ENCODE measurements at places on chromosomes 3 and 15. TPM values are rescaled to one million over a fixed set of nuclear protein-coding genes. Genes with fewer than 3 reads are reported as not detected.
A peak's percentile ranks its signal among the peaks of the same experiment; 100 is the strongest.

GPR15 gene
- total RNA-seq, result not detected

IL17RD gene
- 2.8 TPM for total RNA-seq

GHSR gene
- total RNA-seq, result not detected

CCR1 gene
- 1.2 TPM for total RNA-seq

- DNase-seq, result no peak
Measured at GRCh38 chr3:64501298-64501906, 186.4 kb downstream of the ADAMTS9 start.

DNA sequence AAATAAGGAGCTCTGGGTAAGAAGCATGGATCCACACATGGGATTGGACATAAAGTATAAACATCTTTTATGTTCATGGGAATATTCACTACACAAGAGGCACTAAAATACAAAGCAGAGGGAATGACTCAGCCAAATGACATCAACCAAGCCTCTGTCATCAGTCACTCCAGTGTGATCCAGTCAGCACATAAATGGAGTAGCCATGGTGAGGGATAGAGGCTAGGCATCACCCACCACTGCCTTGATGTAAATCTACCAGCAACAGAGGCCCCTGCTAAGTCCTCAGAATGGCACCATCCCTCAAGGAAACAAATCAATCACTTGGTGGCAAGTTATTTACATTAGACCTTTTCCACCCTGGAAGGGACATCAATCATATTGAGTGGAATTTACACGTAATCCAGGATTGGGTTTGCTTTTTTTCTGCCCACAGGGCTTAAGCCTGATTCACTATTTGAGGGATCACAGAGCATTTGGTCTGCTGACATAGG is 27.2 kb downstream of the VEPH1 start:
- DNase-seq, result no peak

GRCh38 chr3:53170325-53171063 is 9.5 kb downstream of the PRKCD start:
- DNase-seq, result no peak

DNA sequence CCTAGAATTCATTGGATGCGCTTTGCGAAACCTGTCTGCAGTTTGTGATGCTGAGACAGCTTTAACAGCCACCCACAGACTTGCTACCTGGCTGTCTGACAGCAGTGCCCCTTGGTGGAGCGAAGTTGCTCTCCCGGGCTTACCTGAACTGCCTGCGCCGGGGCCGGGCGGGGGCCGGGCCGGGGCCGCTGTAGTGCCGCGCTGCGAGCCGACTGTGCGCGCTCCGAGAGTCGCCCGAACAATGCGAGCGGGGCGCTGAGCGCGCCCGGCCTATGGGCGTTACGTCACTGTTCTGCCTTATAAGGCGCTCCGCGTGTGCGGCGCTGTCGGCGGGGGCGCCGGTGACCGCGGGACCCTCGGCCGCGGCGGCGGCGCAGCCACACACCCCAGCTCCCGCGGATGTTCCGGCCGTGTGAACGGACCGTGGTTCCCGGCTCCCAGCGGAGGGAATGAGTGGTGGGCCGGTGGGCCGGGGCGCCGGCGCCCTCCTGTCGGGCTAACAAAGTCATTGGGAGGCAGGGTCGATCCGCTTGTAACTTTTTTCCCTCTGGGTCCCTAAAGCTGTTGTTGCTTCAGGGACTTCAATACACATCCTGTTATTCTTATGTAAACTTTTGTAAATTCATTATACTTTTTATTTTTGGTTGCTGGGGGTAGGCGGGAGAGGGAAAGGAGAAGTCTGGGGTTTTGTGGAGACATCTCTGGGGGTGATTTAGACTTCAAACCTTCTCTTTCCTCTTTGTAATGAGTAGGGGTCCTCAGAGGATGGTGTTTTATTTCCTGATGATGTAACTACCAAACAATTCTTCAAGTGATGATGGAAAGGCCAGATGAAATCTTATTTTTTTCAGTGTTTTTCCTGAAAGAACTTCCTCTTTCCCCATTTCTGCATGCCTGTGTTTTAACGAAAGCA is 58.5 kb downstream of the CMSS1 start:
- peak; percentile 85 for DNase-seq

GRCh38 chr15:26102365-26102764 is 239.2 kb upstream of the ATP10A start:
- DNase-seq, result no peak

DNA sequence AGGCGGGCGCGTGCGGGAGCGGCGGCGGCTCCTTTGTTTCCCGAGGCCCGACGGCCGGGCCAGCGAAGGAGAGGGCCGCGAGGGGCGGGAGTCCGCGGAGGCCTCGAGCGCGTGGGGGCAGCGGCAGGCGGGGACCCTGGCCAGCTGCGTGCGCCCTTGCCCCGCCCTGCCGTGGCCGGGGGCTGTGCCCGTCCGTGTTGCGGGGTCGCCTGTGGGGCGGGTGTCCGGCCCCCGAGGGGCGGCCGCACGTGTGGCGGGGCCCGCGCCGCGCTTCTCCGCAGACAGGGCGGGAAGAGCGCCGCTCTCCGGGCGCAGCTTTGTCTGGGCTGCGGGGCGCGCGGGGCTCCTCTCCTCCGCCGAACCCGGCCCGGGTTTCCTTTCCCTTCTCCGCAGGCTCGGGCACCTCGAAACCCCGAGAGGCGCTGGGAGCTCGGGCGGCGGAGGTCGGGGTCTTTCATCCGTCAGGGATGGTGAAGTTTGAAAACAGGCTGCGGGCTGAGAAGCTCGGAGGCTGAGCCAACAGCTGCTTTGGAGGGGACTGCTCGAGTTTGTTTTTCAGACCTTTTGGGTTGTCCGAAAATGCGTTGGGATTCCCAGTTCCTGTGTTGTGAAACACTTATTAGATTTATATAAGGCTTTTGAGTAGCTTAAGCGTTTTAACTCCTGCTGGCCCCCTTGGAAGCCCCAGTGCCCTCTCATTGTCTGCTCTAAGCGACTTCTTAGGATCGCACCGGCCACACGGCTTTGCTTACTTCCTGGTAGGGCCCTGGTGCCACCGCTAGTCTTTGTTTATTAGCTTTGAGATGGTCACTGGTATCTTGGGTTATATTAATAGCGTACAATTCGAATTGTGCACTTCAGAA is 817 bp downstream of the USP3 start:
- no peak for DNase-seq

- no peak for DNase-seq
Measured at GRCh38 chr15:52408823-52409222, 113.2 kb upstream of the MYO5C start.

- no peak for DNase-seq
Measured at GRCh38 chr15:76200083-76200465, 111.2 kb downstream of the ETFA start.

DNA sequence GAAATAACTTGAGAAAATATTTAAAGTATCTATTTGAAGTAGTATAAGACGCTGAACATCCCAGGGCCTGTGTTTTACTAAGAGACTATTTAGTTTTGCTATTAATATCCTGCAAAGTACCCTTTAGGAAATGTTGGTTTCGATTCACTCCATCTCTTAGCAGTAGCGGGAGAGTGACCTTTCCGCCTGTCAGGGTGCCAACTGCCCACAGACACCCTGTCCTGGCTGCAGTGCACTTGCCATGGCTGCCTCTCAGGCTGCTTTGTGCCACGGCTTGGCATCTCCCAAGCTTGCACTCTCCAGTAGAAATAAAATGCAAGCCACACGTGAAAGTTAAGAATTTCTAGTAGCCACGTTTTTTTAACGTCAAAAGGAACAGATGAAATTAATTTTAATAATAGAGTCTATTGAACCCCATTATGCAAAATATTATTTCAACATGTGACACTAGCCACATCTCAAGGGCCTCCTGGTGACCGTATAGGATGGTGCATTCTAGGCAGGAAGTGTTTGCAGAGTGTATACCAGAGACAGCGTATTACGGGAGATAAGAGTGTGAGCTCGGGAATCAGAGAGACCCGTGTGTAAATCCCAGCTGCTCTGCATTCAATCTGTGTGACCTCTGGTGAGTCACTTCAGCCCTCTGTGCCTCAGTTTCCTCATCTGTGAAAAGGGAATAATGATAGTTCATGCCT is 19.8 kb downstream of the ADAMTS9 start:
- no peak for DNase-seq

Measured in right atrium auricular region (tissue), 2 donors.